ENCODE measurements at places on chromosomes 3 and 15.

DNA sequence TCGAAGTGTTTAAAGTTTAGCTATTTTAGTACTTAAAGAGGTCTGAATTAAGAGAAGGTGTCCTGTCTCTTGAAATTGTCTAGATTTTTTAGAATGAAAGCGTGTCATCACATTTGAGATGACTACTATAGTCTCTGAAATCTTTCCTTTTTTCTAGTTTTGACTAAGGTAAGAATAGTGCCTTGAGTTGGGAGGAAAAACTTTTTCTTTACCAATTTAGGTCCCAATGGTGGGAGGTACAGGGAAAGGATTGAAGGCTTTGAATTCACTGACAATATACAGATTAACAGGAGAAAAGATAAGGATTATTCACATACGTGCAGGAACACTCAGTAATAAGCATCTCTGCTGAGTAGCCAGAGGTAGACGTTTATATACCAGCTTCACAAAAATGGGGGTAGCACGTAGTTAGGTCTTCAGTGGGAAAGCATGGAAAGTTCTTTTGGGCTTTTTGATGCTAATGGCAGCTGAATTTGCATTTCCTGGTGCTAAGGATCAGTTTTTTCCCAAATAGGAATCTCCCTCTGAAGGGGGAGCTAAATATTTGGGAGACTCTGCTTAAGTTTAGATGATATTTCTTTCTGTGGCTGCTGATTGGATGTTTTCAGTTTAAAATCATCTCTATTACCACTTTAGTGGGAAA is 88.1 kb downstream of the VPS8 start:
- no peak for DNase-seq

- no peak for DNase-seq
These were observed 23.3 kb downstream of the SEMA7A start for GRCh38 chr15:74410502-74410901.

DNA sequence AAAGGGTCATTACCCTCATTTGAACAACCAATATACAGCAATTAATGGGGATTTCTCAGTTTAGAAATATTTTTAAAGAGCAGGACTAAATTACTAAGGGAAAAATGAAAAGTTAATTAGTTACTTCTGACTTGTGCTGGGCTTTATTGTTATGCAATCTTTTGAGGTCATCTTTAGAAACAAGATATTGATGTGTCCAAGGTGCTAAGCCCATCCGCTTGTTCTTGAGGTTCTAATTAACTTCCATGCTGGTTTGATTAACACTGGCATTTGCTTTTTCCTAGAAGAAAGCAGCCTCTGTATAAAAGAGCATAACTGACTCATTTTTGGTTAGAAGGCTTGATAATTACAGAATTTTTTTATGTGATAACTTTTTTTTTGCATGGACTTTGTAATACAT is 256.5 kb upstream of the AGTR1 start:
- no peak for DNase-seq

- no peak for DNase-seq
These were observed 75.8 kb downstream of the ZPLD1 start for GRCh38 chr3:102510663-102511062.

DNA sequence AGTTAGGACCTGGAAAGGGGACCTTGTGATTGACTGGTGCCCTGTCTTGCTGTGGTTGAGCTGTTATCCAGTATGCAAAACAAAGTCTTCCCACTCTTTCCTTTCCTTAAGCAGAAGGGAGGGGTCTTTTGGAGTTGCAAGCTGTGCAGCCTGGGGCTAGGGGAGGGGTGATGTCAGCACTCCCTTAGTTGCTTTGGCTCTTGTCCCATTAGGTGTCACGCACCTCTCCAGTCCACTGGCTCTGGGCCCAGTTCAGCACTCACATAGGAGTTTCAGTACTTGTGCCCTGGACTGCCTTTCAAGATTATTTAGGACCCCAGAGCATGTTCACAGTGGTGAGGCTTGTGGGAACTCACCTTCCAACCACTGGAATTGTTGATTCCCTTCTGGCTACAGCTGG is 238.5 kb downstream of the DOCK3 start:
- DNase-seq, result no peak

- DNase-seq, result no peak
These were observed 2.7 kb downstream of the HERC1 start for GRCh38 chr15:63831041-63831440.

GRCh38 chr3:79019924-79020173 is 747.9 kb downstream of the ROBO1 start:
- no peak for DNase-seq

- no peak for DNase-seq
These were observed 54.4 kb downstream of the ISG20 start for GRCh38 chr15:88693191-88693590.

GRCh38 chr3:133805702-133806475 is at the start of gene SRPRB:
Gene SRPRB, plus strand, starts transcription at chr3:133805815. Its CDS starts 34 bp downstream, at chr3:133805849.
- DNase-seq, result peak; percentile 92

GRCh38 chr15:89814112-89814742 is 425 bp downstream of the ANPEP start:
- DNase-seq, result no peak
